ENCODE measurements at places on chromosomes 13 and 19. TPM values are rescaled to one million over a fixed set of nuclear protein-coding genes. Genes with fewer than 3 reads are reported as not detected.
A peak's percentile ranks its signal among the peaks of the same experiment; 100 is the strongest.

DNA sequence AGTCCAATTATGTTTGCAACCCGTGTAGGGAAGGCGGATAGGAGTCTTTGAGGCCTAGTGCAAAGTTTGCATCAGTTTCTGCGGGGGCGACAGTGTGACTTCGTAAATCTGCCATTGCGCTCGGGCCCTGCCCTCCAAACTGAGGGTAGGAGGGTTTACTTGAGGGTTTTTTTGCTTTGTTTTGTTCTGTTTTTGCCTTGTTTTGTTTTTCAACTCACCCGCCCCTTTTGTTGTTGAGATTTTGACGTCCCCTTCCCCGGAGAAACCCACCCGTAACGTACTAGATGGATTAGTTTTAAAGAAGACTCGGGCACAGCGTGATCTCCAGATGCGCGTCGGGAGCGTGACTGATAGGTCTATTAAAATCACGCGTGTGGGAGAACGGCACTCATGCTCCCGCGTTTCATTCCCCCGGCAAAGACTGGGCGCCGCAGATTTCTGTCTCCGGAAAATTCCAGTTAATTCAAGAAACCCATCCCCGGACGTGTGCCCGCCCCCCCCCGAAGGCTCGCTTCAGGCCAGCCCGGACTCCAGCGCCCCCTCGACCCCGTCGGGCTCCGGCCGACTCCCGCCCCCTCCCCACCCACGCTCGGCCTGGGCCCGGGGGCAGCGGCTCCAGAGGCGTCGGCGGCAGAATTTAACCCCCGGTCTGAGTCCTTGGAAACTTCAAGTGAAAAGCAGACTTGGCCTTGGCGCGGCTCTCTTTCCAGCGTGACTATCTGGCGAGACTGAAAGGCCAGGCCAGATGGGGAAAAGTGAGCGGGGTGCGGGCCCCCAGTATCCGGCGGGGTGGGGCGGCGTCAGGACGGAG lies 5.0 kb downstream of the SOX1 start:
- no peak overlapping the region for H3K27ac ChIP-seq
- DNase-seq: no peak
- no peak overlapping the region for H3K4me3 ChIP-seq

GRCh38 chr13:27269114-27269665 lies 1.4 kb upstream of the RASL11A start:
- no peak overlapping the region for H3K27ac ChIP-seq
- H3K36me3 ChIP-seq: peaks cover 15% of the 10 kb centered on the region
- H3K4me1 ChIP-seq: peaks cover 16% of the 10 kb centered on the region
- no peak overlapping the region for H3K4me3 ChIP-seq

The GGACT gene
- total RNA-seq: 2.0 TPM

- H3K36me3 ChIP-seq: no peaks in the 10 kb centered on the region
- no peak overlapping the region for H3K4me3 ChIP-seq
- peaks cover 25% of the 10 kb centered on the region for H3K27me3 ChIP-seq
Observed at GRCh38 chr19:3233831-3234230, 9.4 kb downstream of the CELF5 start.

The F10 gene
- 7.2 TPM for total RNA-seq

- H3K36me3 ChIP-seq: no peaks in the 10 kb centered on the region
- DNase-seq: peak; percentile 74
- H3K4me1 ChIP-seq: no peaks in the 10 kb centered on the region
- no peak overlapping the region for H3K27ac ChIP-seq
- no peak overlapping the region for H3K4me3 ChIP-seq
Observed at GRCh38 chr13:43405457-43405856, 381.3 kb downstream of the ENOX1 start.

The PSPN gene
- 0.54 TPM for total RNA-seq

The CASP14 gene
- not detected for total RNA-seq

- H3K36me3 ChIP-seq: no peaks in the 10 kb centered on the region
- peaks cover 21% of the 10 kb centered on the region for H3K27me3 ChIP-seq
- no peaks in the 10 kb centered on the region for H3K4me1 ChIP-seq
- no peak overlapping the region for H3K27ac ChIP-seq
Observed at GRCh38 chr19:39046037-39046821, 13.9 kb upstream of the FBXO27 start.

- peaks cover 7% of the 10 kb centered on the region for H3K4me1 ChIP-seq
- no peak overlapping the region for H3K27ac ChIP-seq
- H3K27me3 ChIP-seq: no peaks in the 10 kb centered on the region
- H3K4me3 ChIP-seq: no peak overlapping the region
- peak; percentile 79 for DNase-seq
- no peaks in the 10 kb centered on the region for H3K36me3 ChIP-seq
Observed at GRCh38 chr13:102295316-102296048, 106.4 kb downstream of the FGF14 start.

DNA sequence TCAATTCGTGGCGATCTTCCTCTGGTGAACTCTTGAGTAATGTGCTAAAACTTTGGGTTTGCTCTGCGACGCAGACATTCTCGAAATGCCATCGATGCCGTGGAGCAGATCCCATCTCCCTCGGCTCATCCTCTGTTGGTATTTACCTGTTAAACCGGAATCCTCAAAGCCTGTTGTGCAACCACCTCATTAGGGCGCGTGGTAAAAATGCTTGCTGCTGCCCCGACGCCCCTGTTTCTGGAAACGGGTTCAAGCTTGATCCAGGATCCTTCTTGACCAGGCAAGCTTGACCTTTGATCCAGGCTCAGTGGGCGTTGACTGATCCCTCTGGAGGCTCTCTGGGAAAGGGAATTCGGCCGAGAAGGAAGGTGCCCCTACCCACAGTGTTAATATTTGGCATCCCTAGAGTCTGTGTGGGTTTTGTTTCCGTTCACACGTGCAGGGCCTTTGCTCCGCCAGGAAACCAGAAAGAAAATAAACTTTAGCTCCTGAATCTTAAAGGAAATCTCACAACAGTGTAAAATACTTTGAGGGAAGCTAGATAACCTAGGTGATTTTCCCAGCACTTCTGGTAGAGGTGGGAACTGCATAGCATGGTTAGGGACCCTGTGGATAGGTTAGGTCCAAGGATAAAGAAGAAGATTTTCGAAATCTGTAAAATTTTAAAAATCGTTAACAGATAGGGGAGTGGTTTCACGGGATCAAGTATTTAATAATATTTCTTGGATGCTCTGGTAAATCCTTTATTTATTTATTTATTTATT lies 1.1 kb downstream of the LSM14A start:
- no peaks in the 10 kb centered on the region for H3K27me3 ChIP-seq
- H3K4me1 ChIP-seq: peaks cover 9% of the 10 kb centered on the region
- peak; percentile 27 for DNase-seq
- peak overlapping the region; percentile 100 for H3K27ac ChIP-seq
- peak overlapping the region; percentile 99 for H3K4me3 ChIP-seq
- peaks cover 2% of the 10 kb centered on the region for H3K36me3 ChIP-seq

- H3K27ac ChIP-seq: no peak overlapping the region
- no peak for DNase-seq
Observed at GRCh38 chr13:94859811-94860210, 147.5 kb upstream of the SOX21 start.

The FSD1 gene
- 17.4 TPM for total RNA-seq

- DNase-seq: no peak
- H3K36me3 ChIP-seq: peaks cover 41% of the 10 kb centered on the region
- no peaks in the 10 kb centered on the region for H3K27me3 ChIP-seq
- H3K4me1 ChIP-seq: no peaks in the 10 kb centered on the region
- no peak overlapping the region for H3K4me3 ChIP-seq
Observed at GRCh38 chr13:39016087-39016486, 21.8 kb downstream of the PROSER1 start.

DNA sequence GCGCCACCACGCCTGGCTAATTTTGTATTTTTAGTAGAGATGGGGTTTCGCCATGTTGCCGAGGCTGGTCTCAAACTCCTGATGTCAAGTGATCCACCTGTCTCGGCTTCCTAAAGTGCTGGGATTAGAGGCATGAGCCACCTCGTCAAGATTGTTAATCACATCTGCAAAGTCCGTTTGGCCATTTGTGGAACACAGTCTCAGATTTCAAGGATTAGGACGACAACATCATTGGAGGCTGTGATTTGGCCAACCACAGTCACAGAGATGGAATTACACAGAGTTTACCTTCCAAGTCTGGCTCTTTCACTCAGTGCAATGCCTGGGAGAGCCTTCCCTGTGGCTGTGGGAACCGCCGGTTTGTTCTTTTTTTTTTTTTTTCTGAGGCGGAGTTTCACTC lies 17.8 kb downstream of the SULT2B1 start:
- H3K27ac ChIP-seq: no peak overlapping the region
- no peaks in the 10 kb centered on the region for H3K27me3 ChIP-seq
- no peak overlapping the region for H3K4me3 ChIP-seq

DNA sequence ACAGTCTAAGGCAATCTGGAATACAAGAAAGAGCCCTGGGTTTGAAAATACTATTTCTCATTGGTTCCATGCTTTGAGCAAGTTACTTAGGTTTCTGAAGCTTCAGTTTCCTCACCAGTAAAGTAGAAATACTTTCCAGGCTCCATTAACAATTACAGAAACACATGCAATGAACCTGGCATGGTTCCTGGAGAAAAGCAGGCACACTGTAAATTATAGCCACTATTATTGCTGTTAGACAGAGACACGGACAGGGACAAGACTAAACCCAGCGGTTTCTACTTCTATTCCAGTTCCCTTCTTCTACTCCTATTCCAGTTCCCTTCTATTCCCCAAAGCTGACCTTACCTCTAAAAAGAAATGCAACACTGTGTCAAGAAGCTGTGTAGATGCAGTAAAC lies 41.2 kb downstream of the MIPEP start:
- no peak for DNase-seq
- H3K4me3 ChIP-seq: no peak overlapping the region
- peaks cover 2% of the 10 kb centered on the region for H3K36me3 ChIP-seq

- no peak overlapping the region for H3K4me3 ChIP-seq
- H3K27me3 ChIP-seq: no peaks in the 10 kb centered on the region
- peaks cover 57% of the 10 kb centered on the region for H3K4me1 ChIP-seq
Observed at GRCh38 chr19:5956728-5957127, 21.2 kb downstream of the RANBP3 start.

The VSTM1 gene
- not detected for total RNA-seq

GRCh38 chr19:21328406-21328805 lies 804 bp downstream of the ZNF708 start:
- H3K27ac ChIP-seq: peak overlapping the region; percentile 19
- H3K27me3 ChIP-seq: no peaks in the 10 kb centered on the region
- H3K4me1 ChIP-seq: peaks cover 2% of the 10 kb centered on the region
- peaks cover 6% of the 10 kb centered on the region for H3K36me3 ChIP-seq
- DNase-seq: no peak

GRCh38 chr19:30371161-30371836 lies 885 bp upstream of the ZNF536 start:
- H3K4me1 ChIP-seq: no peaks in the 10 kb centered on the region
- H3K36me3 ChIP-seq: no peaks in the 10 kb centered on the region
- DNase-seq: no peak

DNA sequence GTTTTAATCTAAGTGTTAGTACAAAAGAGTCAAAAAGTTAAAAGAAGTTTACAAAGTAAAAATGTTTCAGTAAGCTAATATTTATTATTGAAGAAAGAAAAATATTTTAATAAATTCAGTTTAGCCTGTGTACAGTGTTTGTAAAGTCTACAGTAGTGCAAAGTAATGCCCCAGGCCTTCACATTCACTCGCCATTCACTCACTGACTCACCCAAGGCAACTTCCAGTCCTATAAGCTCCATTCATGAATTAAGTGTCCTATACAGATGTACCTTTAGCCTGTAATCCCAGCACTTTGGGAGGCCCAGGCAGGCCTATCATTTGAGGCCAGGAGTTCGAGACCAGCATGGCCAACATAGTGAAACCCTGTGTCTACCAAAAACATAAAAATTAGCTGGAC lies 24.1 kb upstream of the AKAP11 start:
- H3K27me3 ChIP-seq: no peaks in the 10 kb centered on the region
- no peak overlapping the region for H3K4me3 ChIP-seq
- H3K4me1 ChIP-seq: no peaks in the 10 kb centered on the region
- peak; percentile 39 for DNase-seq

DNA sequence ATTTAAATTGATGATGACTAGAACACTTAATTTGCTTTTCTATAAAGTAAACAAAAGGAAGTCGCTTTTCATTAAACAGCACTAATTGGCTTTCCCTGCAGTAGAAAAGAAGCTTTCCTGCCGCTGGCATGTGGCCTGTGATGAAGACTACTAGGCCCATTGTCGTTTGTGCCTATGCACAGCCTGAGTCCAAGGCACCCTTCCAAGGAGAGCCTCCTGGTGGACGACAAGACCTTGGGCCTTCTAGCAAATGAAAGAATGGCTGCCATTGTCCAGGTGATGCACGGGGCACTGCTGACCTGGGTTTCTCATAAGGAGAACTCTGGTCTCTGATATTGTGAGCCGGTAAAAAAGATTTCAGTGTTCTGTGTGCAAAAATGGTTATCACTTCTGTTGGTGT lies 233.0 kb downstream of the COL4A1 start:
- no peak overlapping the region for H3K27ac ChIP-seq
- no peaks in the 10 kb centered on the region for H3K36me3 ChIP-seq
- no peak overlapping the region for H3K4me3 ChIP-seq
- no peak for DNase-seq
- H3K4me1 ChIP-seq: no peaks in the 10 kb centered on the region

- H3K36me3 ChIP-seq: peaks cover 3% of the 10 kb centered on the region
- peak; percentile 84 for DNase-seq
- no peaks in the 10 kb centered on the region for H3K27me3 ChIP-seq
- no peak overlapping the region for H3K27ac ChIP-seq
Observed at GRCh38 chr19:34313188-34313587, 51.8 kb upstream of the GPI start.

All from IMR-90 (cell line).